Stimulated activated CD8-positive, alpha-beta memory T cell treated with anti-CD3 and anti-CD28 coated beads, Interleukin-7, amount 100 ng/mL, for 1 hour (primary cell): ENCODE measurements at places on chromosomes 2 and 18.

DNA sequence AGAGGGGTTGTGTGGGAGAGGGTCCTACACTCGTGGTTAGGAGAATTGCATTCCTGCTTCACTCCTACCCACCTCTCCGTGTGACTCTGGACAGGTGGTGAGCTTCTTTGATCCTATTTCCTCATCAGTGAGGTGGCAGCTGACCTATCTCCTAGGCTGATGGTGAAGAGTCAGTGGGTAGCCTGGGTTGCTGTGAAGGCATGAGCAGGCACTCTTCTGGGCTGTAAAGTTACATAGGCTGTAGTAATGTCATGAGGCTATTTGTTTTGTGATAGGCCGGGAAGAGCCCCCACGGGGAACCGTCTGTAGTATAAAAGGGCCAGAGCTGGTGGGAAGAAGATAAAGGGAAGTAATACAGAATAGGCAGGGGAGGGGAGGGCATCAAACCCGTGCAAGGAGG, 83.8 kb downstream of the TMEM247 start:
- no peak for DNase-seq

DNA sequence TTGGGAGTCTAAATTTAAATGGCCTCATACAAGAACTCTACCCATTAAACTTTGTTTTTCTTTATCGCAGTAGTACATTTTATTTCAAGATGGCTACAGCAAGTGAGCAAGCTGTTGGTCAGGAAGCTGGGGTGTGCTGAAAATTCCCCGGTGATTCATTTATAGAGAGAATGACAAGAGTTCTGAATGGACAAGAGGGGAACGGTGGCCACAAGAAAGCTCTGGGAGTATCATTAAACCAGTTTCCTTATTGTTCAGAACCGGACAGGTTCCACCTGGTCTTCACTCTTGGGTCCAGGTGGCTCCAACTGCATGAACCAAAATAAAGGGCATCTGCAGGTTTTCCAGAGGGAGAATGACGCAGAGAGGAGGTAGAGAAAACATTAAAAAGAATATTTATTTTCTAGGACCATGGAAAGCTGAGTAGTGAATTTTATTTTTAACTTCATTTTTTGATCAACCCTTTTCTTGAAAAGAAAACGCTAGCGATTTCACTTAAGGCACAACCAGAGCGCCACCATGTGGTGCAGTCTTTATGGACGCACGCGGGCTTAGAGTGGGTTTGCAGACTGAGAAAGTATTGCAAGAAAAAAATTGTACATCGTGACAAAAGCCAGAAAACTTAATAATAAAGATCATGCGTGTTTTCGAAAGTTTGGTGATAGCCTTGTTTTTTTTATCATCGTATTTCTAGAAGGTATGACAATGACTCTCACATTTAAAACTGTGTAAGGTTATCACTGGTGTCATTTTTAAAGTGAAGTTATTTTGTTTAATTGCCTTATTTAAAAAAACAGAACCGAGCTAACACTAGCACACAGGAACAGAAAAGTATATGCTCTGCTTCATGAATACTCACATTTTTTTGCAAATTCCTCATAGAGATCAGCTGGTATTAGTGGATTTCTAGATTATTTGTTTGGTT, 97.9 kb upstream of the NOL4 start:
- no peak for DNase-seq

DNA sequence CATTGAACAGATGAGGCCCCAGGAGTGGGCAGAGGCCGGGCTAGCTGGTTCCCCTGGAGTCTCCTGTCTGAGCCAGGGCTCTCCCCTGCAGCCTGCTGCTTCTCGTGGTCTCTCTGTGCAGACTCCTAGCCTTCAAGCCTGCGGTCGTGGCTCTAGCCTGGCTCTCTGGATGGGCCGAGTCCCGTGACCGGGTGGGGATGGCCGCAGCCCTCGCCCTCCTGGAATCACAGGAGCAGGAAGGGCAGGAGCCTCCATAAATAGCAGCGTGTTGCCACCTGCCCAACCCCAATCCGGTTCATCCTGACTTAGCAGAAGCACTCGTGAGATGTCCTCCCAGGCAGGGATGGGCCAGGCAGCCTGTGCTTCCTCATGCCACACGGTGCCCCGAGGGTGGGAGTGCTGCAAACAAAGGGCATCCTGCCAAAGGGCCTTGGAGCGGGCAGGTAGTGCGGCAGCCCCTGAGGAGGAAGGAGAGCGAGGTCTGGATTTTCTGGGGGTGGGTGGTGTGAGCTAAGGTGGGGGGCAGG, 43.9 kb downstream of the FOSL2 start:
- no peak for DNase-seq

- DNase-seq: no peak
Measured at GRCh38 chr2:128497461-128497860, 178.8 kb upstream of the HS6ST1 start.

GRCh38 chr2:60707750-60708371, 48.2 kb upstream of the PAPOLG start:
- DNase-seq: no peak

DNA sequence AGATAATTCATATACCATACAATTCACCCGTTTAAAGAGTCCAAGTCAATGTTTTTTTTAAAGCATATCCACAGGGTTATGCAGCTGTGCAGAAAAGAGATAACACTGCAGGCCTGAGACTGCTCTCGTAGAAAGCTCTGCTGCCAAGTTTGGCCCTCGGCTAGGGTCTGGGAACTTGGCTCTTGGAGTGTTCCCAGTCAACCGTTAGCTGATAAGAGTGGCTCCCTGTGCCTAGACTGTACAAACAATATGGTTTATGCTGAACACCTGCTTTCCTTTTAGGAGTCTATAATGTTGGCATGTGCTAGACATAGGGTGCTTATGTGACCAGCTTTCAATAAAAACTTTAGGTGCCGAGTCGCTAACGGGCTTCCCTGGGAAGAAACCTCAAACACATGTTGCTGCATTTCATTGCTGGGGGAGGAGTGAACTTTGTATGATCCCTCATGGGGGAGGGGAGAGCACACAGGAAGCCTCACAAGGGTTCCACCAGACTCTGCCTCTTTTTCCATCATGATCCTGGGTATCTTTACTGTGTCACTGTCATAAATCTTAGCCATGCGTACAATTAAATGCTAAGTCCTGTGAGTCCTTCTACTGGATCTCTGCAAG, 34.7 kb downstream of the RFX8 start:
- DNase-seq: no peak

DNA sequence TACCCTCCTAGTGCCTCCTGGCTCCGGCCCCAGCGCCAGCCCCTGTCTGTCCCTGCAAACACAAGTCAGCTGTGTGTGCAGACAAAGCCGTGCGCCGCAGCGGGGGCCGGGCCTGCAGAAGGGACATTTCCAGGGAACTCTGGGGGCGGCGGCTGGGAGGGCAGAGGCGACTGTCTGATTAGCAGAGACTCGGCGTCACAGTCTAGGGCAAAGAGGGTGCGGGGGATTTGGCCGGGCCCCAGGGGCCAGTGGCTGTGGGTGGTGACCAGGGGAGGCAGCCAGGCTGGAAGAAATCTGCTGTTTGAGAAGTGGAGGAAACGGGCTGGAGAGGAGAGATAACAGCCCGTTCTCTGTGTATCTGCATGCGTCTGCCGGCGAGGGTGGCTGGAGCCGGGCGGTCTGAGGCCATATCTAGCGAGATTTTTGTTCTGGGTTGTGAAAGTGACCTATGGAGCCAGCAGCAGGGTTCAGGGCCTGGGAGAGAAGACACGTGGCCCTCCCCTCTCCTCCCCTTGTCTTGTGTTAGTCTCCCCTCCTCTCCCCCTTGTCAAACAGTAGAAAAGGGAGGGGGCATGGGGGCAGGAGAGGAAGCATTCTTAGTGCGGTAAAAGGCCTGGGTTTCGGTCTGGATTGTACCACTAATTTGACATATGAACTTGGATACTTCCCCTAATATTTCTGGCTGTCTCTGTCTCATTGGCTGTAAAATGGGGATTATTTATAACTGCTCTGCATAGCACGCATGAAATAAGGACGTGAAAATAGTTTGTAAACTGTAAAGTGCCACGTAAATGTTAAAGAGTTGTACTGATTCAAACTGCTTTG, 169.4 kb downstream of the SMAD7 start:
- DNase-seq: no peak

DNA sequence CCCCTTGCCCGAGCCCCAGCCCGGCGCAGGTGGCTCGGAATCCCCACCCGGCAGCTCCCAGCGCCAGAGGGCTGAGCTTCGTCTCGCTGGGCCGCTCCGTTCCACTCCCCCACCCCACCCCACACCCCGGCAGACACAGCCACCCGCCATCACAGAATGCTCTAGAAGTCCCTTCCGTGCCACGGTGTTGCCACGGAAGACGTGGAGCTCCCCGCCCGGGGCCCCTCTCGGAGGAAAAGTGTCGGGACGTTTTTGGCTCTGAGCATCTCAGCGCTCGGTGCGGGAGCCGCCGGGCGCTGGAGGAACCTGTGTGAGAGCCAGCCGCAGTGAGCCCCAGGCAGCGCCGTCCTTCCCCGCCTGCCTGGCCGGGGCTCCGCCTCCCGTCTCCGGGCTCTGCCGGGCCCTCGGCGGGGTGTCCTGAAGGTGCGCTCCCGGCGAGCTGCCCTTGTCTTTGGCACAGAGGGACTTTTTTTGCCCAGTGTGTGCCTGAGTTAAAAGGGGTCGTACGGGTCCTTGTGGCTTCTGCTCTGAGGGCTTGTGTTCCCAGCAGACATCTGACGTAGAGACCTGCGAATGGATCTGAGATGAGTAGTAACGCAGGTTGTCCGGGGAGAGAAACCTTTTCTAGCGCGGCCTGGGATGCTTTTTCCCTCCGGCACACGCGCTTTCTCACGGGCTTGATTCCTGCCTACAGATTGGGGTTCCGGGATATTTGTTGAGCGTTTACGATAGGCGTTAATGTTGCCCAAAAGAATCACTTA, 1.8 kb downstream of the ZCCHC2 start:
- DNase-seq: peak; percentile 30

GRCh38 chr2:201357221-201357620, at the start of gene FLACC1:
TSS of gene FLACC1 (minus strand) at chr2:201357345. CDS start at chr2:201351404, 5,941 bp downstream.
- no peak for DNase-seq

DNA sequence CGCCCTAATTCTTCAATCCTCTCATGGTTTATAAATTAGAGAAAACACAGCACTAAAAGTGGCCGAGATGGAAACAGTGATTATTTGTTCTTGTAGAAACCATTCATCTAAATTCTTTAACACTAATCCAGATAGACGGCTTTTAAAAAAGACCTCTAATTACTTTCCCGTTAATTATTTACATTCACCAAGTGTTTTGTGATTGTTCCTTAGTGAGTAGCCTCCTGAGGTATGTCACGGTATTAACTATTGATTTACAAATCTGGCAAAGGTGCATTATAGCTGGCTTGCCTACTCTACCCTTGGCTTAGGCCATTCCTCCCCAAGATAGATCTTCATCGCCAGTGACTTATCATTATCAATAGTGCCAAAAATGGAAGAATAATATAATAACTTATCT, 436.4 kb upstream of the ST6GAL2 start:
- DNase-seq: no peak

DNA sequence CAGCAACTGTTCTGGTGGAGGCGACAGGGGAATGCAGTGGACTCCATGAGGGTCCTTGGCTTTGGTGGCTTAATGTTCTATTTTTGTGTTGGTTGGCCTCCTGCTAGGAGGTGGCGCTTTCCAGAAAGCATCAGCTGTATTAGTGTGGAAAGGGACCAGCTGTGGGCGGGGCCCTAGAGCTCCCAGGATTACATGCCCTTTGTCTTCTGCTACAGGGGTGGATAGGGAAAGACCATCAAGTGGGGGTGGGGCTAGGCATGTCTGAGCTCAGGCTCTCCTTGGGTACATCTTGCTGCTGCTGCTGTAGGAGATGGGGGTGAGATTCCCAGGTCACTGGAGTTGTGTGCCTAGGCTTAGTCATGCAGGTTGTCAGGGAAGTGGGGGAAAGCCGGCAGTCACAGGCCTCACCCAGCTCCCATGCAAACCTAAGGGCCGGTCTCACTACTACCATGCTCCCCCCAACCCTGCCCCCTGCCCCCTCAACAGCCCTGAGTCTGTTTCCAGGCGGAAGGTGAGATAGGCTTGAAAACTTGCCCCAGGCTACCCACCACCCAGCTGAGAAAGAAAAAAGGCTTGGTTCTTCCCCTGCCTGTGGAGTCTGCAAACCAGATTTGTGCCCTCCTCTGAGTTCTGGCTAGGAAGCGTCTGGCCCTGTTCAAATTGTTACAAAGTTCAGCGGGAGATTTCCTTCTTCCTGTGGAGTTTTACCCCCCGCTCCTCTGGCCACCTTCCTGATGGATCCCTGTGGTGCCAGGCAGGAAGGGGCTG, 141.3 kb upstream of the LYPD1 start:
- DNase-seq: no peak

DNA sequence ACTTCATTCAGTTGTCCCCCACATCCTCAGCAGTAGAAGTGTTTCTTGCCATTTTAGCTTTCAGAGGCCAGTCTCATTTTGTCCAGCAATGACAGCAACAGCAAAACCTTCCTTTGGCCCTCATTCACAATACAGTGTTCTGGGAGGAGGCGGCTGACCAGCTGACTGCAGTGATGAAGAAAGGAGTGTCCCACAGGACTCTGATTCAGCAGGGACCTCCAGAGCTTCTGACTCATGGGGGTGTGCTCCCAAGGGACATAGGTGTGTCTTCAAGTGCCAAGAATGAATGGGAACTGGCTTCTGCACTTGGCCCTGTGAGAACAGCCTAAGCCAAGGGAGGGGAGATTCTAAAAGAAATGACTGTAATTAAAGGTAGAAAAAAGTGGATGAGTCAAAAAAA, 147.0 kb upstream of the PELI1 start:
- DNase-seq: no peak

- no peak for DNase-seq
Measured at GRCh38 chr18:40031435-40031834, 1923.6 kb upstream of the PIK3C3 start.

GRCh38 chr2:42192010-42192373, 22.8 kb downstream of the EML4 start:
- DNase-seq: no peak

GRCh38 chr18:8462651-8463185, 146.5 kb upstream of the RAB12 start:
- no peak for DNase-seq

DNA sequence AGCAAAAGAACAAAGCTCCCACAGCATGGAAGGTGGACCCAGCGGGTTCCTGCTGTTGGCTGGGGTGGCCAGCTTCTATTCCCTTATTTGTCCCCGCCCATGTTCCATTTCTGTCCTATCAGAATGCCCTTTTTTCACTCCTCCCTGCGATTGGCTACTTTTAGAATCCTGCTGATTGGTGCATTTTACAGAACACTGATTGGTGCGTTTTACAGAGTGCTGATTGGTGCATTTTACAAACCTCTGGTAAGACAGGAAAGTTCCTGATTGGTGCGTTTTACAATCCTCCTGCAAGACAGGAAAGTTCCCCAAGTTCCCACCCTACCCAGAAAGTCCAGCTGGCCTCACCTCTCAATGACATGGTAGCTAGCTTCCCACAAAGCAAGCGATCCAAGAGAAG, 40.2 kb upstream of the UGP2 start:
- DNase-seq: no peak

GRCh38 chr2:37920570-37920969, 4.5 kb upstream of the RMDN2 start:
- no peak for DNase-seq

DNA sequence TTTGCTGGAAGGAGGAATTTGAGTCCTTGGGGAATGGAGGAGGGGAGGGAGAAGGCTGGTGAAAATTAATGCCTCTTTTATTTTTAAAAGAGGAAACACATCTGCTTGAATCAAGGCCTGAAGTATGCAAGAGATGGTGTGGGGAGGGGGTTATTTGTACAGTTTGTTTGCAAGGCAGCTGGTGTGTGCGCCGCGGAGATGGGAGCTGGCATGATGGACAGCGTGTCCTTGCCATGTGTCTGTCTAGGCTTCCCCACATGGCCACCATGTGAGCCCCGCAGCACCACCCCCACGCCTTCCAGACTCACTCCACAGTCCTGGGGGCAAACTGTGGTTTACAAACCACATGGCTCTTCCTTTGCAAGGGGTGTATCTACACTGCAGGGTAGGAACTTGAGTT, 154.8 kb upstream of the APCDD1 start:
- DNase-seq: no peak
